Left forelimb (tissue), 1 donor: ENCODE measurements at places on chromosomes 4 and X.

- DNase-seq: no peak
Measured at GRCh38 chrX:44731160-44731559, 112.7 kb upstream of the DUSP21 start.

DNA sequence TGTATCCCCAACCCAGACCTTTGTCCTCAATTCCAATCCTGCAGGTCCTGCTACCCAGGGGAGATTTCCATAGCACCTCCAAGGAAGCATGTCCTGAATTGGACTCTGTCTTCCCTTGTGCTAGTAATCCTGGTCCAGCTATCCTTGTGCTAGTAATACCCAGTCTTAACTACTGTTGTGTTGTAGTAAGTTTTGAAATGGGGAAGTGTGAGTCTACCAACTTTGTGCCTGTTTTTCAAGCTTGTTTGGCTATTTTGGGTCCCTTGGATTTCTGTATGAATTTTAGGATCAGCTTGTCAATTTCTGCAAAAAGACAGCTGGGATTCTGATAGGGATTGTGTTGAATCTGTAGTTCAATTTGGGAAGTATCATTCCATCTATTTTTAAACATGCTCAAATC is 51.4 kb downstream of the CD99L2 start:
- DNase-seq: no peak

DNA sequence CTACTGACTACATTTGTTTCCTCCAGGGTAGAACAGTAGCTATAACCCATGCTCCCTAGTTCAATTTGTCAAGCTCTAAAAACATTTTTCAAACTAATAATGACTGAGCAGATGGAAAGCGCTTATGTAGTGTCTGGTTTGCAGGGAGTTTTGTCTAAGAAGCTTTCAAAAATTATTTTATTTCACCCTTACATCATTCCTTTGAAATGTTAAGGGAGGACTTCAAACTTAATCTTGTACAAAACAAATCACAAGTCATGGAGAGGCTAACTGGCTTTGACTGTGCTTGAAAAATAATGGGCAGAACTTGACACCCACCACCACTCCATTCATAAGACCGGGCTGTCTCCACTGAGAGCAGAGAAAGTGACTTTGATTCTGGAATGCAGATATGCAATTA is 153.4 kb upstream of the QRFPR start:
- DNase-seq: no peak

GRCh38 chrX:727738-728621 is 97.4 kb downstream of the SHOX start:
- peak; percentile 57 for DNase-seq

GRCh38 chr4:147736458-147736857 is 4.6 kb downstream of the ARHGAP10 start:
- no peak for DNase-seq

DNA sequence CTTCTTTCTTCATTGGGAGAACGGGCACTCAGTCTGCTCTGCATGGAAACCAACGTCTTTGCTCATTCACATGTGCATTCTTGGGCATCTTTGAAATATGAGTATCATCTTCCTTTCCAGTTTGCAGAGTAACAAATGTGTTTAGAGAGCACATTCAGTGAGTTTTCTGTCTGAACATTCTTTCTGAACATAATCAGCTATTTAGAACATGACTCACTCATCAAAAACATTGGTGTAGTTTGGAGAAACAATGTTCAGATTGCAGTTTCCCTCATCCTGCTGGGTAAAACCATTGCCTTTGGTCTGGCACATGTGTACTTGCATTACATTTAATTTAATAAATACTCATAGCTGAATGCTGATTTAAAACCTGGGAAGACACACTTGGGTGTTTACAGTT is 81.5 kb upstream of the F9 start:
- DNase-seq: no peak
